ENCODE measurements at places on chromosomes 2 and 18. TPM values are rescaled to one million over a fixed set of nuclear protein-coding genes. Genes with fewer than 3 reads are reported as not detected.
A peak's percentile ranks its signal among the peaks of the same experiment; 100 is the strongest.

The EHD3 gene
- 1.0 TPM for total RNA-seq

The SPEG gene
- total RNA-seq = 19.3 TPM

The C2orf15 gene
- total RNA-seq = 3.1 TPM

The PLA2R1 gene
- 6.7 TPM for total RNA-seq

The FOXD4L1 gene
- not detected for total RNA-seq

The SFT2D3 gene
- 6.0 TPM for total RNA-seq

The SSB gene
- 49.5 TPM for total RNA-seq

The COLEC12 gene
- total RNA-seq = 4.7 TPM

The TYW5 gene
- 7.6 TPM for total RNA-seq

GRCh38 chr18:62989195-62989594 lies 273.9 kb downstream of the PHLPP1 start:
- H3K36me3 ChIP-seq = no peaks in the 10 kb centered on the region
- H3K27me3 ChIP-seq = no peaks in the 10 kb centered on the region
- H3K4me1 ChIP-seq = no peaks in the 10 kb centered on the region
- DNase-seq = no peak
- no peak overlapping the region for H3K27ac ChIP-seq

- H3K27me3 ChIP-seq = no peaks in the 10 kb centered on the region
- H3K27ac ChIP-seq = no peak overlapping the region
- DNase-seq = no peak
- no peaks in the 10 kb centered on the region for H3K4me1 ChIP-seq
- H3K36me3 ChIP-seq = no peaks in the 10 kb centered on the region
- no peak overlapping the region for H3K4me3 ChIP-seq
Measured at GRCh38 chr2:133462811-133463210, 105.5 kb downstream of the NCKAP5 start.

- H3K27ac ChIP-seq = no peak overlapping the region
- no peaks in the 10 kb centered on the region for H3K36me3 ChIP-seq
- H3K27me3 ChIP-seq = no peaks in the 10 kb centered on the region
Measured at GRCh38 chr2:69315160-69315761, 71.8 kb downstream of the GFPT1 start.

DNA sequence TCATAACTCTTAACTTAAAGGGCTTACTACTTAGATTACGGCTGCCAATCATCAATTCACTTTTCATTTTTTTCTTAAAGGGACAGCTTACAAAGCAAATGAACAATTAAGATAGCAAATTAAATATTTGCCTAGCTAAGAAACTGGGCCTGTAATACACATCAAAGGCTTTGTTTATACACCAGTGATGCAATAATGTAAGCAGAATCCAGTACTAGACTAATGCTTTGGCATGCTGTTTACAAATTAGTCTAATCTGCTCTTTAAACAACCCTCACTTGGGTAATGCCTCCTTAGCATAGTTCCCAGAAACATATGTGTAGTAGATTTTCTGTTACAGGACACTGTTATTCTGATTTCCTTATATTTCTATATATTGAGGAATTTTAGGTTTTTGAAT lies 105.8 kb downstream of the ARHGAP28 start:
- DNase-seq = no peak
- no peak overlapping the region for H3K27ac ChIP-seq
- no peaks in the 10 kb centered on the region for H3K36me3 ChIP-seq
- no peaks in the 10 kb centered on the region for H3K27me3 ChIP-seq

DNA sequence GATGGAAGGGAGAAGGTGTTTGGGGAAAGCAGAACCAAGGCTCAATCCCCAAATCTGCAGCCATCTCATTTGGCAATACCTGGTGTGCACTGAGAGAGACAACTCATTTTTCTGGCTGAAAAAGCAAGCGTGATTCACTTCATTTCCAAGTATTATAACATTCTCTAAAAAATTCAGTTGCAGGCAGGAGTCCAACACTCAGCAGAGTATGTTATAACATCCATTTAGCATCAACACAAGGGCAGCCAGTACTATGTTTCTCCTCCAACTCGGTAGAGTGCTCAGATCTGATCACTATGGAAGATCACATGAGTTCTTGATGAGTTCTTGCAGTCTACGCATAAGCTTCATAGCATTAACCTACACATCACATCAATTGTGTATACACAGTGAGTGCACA lies 99.4 kb upstream of the PID1 start:
- no peaks in the 10 kb centered on the region for H3K36me3 ChIP-seq
- no peak for DNase-seq
- no peak overlapping the region for H3K27ac ChIP-seq
- H3K27me3 ChIP-seq = no peaks in the 10 kb centered on the region

DNA sequence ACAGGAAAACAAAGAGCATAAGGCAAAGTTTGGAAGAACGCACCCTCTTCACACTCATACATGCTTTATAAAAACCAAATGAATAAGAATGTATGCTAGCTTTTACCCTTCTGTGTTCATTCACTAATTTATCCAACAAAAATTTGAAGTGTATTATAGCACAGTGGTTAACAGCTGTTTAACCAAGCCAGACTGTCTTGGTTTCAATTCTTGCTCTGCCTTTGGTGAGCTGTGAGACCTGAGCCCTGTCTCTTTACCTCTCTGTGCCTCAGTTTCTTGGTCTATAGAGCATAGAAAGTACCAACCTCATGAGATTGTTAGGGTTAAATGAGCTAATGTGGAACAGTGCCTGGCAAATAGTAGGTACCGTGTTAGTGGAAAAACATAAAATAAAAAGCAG lies 104.5 kb upstream of the TTC39C start:
- no peaks in the 10 kb centered on the region for H3K4me1 ChIP-seq
- DNase-seq = no peak
- H3K27ac ChIP-seq = no peak overlapping the region
- H3K27me3 ChIP-seq = no peaks in the 10 kb centered on the region
- H3K36me3 ChIP-seq = no peaks in the 10 kb centered on the region

DNA sequence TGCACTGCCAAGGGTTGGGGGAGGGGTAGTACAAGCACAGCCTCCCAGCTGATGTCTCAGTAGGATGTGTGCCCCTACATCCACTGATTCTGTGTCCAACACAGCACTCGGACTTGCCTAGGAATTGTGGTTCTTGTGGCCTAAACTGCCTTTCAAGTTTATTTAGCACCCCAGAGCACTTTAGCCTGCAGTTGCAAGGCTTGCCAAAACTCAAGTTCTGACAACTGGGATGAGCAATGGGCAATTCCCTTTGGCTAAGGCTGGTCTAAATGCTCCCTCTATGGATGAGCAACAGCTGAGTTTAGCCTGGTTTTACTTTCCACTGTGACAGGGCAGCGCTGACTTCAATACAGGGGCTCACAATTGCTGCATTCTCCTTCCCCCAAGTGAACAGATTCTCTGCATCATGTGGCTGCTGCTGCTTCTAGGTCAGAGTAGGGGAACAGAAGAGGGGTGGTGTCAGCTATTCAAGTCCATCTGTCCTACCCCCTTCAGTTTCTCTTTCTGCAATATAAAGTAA lies 471.5 kb downstream of the PIK3C3 start:
- no peaks in the 10 kb centered on the region for H3K36me3 ChIP-seq
- no peak for DNase-seq
- H3K4me1 ChIP-seq = no peaks in the 10 kb centered on the region
- no peak overlapping the region for H3K27ac ChIP-seq
- H3K27me3 ChIP-seq = no peaks in the 10 kb centered on the region
- no peak overlapping the region for H3K4me3 ChIP-seq

GRCh38 chr18:41657189-41657588 lies 297.8 kb upstream of the PIK3C3 start:
- no peak for DNase-seq
- H3K4me1 ChIP-seq = no peaks in the 10 kb centered on the region
- H3K27ac ChIP-seq = no peak overlapping the region
- no peak overlapping the region for H3K4me3 ChIP-seq
- H3K36me3 ChIP-seq = no peaks in the 10 kb centered on the region

DNA sequence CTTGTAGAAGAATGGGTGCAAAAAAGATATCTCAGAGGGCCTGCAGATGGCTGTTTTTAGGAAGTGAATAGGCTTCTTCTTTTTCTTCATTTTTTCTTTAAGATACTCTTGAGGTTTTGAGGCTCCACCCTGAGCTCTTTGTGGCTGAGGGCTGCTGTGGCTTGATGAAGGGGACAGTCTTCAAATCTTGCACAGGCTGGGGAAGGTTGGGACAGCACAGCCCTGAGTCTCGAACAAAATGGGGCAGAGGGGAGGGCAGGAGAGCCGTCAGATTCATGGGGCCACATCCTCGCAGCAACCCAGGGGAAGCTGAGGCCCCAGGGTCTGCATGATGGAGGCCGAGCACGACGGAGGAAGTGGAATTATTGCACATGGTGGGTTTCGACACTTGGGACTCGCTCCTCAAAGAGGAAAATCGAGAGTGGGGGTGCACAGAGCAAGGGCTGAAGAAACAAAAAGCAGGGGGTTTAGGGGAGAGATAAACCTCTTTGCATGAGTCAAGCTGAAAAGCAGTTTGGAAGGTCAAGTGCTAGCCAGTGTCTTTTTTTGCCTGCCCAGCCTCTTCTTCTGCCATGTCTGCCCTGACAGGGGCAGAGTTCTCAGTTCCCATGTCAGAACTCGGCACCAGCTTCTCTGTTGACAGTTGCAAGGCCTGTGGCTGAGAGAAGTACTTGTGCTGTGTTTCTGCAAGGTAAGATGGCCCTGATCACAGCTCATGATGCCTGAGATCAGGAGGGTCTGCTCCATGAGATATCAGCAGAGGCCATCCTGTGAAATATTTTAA lies 19.5 kb downstream of the INPP4A start:
- peak overlapping the region; percentile 39 for H3K27ac ChIP-seq
- no peaks in the 10 kb centered on the region for H3K36me3 ChIP-seq
- no peaks in the 10 kb centered on the region for H3K27me3 ChIP-seq
- H3K4me3 ChIP-seq = no peak overlapping the region

GRCh38 chr2:134240061-134240460 lies 13.8 kb upstream of the MGAT5 start:
- H3K4me3 ChIP-seq = no peak overlapping the region
- H3K27me3 ChIP-seq = no peaks in the 10 kb centered on the region
- H3K27ac ChIP-seq = no peak overlapping the region
- H3K36me3 ChIP-seq = no peaks in the 10 kb centered on the region
- H3K4me1 ChIP-seq = no peaks in the 10 kb centered on the region

DNA sequence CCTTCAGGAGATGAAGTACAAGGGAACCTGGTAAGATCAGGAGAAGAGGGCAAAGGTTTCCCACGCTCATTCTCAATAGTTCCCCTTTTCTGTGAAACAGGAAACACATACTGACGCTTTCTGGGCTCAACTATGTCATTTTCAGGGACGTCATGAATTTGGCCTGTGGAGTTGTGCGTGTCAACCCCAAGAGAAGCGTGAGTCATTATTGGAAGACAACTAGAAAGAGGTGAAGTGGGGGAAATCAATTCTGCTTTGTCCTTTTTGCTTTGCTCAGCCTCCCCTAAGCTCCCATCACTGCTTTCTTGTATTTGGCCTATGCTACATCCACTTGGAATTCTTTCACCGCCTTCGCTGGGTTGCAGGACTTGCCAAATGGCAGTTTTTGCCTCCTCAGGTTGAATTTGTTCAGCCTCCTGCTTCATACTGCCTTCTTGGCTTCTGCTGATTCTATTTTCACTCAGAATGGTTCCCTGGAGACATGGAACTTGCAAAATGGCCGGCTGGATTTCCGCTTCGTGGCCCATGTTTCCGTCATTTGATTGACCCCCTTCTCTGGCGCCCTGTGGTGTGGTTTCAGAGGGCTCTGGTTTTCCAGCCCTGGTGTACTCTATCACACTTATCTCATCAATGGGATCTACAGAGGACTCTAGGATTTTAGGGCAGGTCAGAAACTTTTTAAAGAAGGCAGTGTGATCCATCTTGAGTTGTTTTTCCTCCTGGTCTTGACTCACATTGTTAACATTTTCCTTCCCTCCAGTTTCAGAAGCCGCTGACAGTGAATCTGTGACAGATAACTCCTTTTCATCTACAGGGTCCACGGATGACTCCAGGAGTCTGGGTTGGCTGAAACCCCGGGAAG lies 93.3 kb downstream of the ALPK2 start:
- no peak overlapping the region for H3K4me3 ChIP-seq
- no peaks in the 10 kb centered on the region for H3K27me3 ChIP-seq
- no peak overlapping the region for H3K27ac ChIP-seq
- DNase-seq = no peak

- no peak for DNase-seq
- H3K27me3 ChIP-seq = no peaks in the 10 kb centered on the region
- no peak overlapping the region for H3K27ac ChIP-seq
- H3K36me3 ChIP-seq = no peaks in the 10 kb centered on the region
- no peak overlapping the region for H3K4me3 ChIP-seq
- H3K4me1 ChIP-seq = no peaks in the 10 kb centered on the region
Measured at GRCh38 chr2:3769766-3770165, 66.4 kb downstream of the DCDC2C start.

DNA sequence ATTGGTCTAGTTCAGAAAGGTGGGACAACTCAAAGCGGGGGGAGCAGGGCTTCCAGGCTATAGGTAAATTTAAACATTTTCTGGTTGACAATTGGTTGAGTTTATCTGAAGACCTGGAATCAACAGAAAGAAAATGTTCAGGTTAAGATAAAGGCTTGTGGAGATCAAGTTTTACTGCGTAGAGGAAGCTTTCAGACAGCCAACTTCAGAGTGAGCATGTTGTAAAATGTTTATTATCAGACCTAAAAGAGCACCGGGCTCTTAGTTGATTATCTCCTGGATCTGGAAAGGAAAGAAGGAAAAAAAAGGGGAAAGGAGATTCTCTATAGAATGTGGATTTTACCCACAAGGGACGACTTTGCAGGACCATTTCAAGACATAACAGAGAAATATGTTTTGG lies 227.0 kb upstream of the SH3BP4 start:
- H3K4me1 ChIP-seq = no peaks in the 10 kb centered on the region
- H3K27me3 ChIP-seq = no peaks in the 10 kb centered on the region
- H3K4me3 ChIP-seq = no peak overlapping the region

DNA sequence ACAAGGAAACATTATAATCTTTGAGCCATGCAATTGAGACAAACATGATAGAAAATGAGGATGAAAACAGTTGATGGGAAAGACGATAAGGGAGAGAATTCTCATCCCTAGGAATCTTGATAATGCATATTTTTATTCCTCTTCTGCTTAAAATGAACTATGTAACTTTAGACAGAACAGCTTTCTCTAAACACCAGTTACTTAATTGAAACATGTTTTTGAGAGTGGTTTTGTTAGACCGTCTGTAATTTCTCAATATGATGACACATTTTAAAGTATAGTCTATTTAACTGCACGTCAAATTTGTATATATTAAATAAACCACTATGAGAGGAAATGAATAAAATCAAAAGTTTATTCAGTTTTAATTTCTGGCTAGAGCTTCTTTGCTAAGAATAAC lies 1453.9 kb upstream of the NXPH2 start:
- H3K36me3 ChIP-seq = no peaks in the 10 kb centered on the region
- H3K27me3 ChIP-seq = no peaks in the 10 kb centered on the region
- H3K4me3 ChIP-seq = no peak overlapping the region
- H3K4me1 ChIP-seq = no peaks in the 10 kb centered on the region
- no peak for DNase-seq
